ENCODE measurements at places on chromosomes 7 and 10.

DNA sequence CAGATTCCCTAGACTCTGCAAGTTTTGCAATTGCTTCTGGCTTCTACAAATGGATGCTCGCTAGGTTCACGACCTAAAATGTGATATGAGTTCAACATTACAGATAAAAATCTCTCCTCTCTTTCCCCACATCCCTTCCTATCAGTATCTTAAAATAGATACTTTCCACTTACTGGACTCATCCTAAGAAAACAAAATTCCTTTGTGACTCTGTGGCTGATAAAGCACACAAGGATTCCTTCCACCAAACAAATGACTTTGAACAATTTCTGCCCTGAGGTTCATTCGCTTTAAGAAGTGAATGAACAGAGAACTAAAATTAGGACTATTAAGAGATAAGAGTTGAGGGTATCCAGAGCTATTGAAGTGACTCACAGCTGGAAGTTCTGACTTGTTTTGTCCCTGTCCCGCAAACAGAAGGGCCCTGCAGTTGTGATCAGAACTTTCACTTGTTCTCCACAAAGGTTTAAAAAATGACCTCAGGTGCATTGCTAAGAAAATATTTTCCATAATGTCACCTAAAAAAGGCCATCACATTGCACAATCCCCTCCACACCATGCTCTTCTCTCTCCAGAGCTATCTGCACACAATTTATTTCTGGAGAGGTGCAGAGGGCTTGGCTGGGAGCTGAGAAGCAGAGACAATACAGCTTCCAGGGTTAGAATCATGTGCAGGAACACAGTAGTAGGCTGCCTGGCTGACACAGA, 96.1 kb downstream of the PIP4K2A start:
- no peak for DNase-seq

- DNase-seq = no peak
These were observed 656.5 kb downstream of the SDK1 start for GRCh38 chr7:3957472-3958108.

- no peak for DNase-seq
These were observed 159.1 kb upstream of the FEZF1 start for GRCh38 chr7:122463631-122464030.

GRCh38 chr10:130751106-130751840, 560.2 kb downstream of the TCERG1L start:
- no peak for DNase-seq

DNA sequence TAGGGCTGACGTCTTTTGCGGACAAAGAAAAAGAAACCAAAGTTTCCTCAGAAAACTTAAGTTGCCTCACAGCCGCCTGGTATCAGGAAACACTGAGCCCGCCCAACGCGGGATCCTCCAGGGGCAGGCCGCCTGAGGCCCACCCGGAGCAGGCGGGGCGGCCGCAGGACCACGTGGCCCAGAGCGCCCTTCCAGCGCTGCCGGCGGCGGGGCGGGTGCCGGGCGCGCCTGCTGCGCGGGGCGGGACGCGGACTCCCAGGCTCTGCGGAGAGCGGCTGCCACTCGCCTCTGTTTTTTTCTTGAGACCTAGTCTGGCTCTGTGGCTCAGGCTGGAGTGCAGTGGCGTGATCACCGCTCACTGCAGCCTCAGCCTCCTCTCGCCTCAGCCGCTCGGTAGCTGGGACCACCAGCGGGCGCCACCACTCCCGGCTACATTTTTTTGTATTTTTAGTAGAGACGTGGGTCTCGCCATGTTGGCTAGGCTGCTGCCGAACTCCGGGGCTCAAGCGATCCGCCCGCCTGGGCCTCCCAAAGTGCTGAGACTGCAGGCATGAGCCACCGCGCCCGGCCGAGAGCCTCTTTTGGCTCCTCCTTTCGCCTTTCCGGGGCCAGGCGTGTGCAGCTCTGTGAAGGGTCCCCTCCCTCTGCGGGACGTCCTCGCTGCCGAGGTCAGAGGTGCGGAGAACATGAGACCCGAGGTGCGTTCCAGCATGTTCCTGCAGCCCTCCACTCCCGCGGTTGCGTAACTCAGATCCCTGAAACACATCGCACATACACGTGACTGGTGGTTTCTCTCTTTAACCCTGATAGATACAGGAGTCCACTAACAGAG, 11.6 kb upstream of the HNRNPF start:
- no peak for DNase-seq

GRCh38 chr10:70272925-70273316, 10.9 kb downstream of the NPFFR1 start:
- DNase-seq = no peak
